ENCODE measurements at places on chromosomes 16 and 17. TPM values are rescaled to one million over a fixed set of nuclear protein-coding genes. Genes with fewer than 3 reads are reported as not detected.
A peak's percentile ranks its signal among the peaks of the same experiment; 100 is the strongest.

- DNase-seq = no peak
- H3K27me3 ChIP-seq = no peaks in the 10 kb centered on the region
- H3K4me1 ChIP-seq = peaks cover 4% of the 10 kb centered on the region
- no peaks in the 10 kb centered on the region for H3K36me3 ChIP-seq
Measured at GRCh38 chr17:15000661-15001060, 264.5 kb downstream of the PMP22 start.

The KRT14 gene
- not detected for total RNA-seq

The KRTAP4-12 gene
- not detected for total RNA-seq

The UTS2R gene
- 0.18 TPM for total RNA-seq

DNA sequence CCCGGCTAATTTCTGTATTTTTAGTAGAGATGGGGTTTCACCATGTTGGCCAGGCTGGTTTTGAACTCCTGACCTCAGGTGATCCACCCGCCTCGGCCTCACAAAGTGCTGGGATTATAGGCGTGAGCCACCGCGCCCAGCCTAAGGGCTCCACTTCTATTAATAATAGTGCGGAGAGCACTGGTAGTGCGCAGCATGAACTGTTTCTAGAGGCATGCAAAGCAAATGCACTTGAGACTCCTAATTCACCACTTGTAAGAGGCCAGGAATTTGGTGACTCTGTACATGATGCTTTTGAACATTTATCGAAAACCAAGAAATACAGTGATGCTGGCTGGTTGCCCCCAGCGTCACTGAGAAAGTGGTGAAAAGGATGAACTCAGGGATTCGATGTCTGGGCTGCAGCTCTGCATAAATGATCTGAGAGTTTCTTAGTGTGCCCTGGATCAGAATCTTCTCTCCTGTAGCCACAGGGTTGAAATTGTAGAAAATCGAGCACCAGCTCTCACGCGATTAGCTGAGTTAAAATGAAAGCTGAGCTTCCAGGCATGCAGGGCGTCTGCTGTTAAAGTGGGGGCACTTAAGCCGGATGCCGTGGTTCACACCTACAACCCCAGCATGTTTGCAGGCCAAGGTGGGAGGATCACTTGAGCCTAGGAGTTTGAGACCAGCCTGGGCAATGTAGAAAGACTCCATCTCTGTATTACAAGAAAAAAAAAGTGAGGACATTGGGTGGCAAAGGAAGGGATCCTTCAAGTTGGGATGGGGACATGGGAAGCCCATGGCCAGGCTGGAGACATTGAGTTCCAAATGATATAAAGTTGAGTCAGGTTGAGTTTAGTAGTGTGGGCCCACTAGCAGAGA is 4.8 kb downstream of the RNF213 start:
- peak; percentile 65 for DNase-seq
- H3K36me3 ChIP-seq = peaks cover 26% of the 10 kb centered on the region
- H3K27ac ChIP-seq = peak overlapping the region; percentile 91
- peaks cover 29% of the 10 kb centered on the region for H3K4me1 ChIP-seq
- no peaks in the 10 kb centered on the region for H3K27me3 ChIP-seq

DNA sequence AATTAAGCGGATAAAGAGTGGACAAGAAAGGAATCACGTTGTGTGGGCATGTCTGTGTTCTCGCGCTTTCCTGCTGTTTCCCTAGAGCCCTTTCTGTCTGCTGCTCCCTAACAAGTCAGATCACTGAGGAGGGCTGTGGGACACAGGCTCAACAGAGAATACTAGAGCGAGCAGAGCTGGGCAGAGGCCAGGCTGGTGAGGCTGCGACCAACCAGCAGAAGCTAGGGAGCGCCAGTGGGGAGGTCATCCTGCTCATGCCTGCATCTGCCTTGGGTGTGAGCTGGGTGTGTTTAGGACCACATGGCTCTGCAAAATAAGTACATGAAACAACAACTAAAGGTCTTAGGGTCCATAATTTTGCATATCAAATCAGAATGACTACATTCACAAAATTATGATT is 11.5 kb upstream of the FOXJ1 start:
- H3K4me1 ChIP-seq = peaks cover 10% of the 10 kb centered on the region
- H3K4me3 ChIP-seq = no peak overlapping the region
- H3K27ac ChIP-seq = no peak overlapping the region

DNA sequence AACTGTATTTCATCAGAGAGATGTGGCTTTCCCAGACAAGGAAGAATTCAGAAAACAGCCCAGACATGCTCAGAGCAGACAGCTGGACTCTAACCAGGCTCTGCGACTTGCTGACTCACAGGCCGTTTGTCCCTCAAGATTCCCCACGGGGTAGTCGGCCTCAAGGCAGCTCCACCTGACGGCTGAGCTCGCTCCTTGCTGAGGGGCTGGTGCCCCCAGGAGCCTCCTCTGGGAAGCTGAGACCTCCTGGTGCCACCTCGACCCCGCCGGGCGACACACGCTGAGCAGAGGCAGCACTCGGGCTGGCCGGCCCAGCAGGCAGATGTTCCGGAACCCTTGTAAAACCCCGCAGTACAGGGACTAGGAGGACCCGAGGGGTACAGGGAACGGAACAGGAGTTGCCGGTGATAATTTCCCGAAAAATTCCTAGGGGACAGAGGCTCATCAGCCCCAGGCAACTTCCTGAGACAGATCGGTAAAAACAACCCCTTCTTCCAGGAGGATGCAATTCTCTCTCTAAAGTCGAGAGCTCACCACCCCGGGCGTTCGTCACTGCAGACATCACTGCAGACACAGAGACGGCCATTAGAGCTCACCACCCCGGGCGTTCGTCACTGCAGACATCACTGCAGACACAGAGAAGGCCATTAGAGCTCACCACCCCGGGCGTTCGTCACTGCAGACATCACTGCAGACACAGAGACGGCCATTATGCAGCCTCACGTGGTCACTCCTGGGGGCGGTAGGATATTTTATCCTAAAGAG is 19.9 kb downstream of the RPH3AL start:
- DNase-seq = no peak
- no peaks in the 10 kb centered on the region for H3K4me1 ChIP-seq
- H3K36me3 ChIP-seq = no peaks in the 10 kb centered on the region

- no peaks in the 10 kb centered on the region for H3K4me1 ChIP-seq
- no peaks in the 10 kb centered on the region for H3K27me3 ChIP-seq
- no peak overlapping the region for H3K4me3 ChIP-seq
Measured at GRCh38 chr16:1464894-1465566, 9.8 kb downstream of the CLCN7 start.

The HASPIN gene
- 23.0 TPM for total RNA-seq

The SCGB1C2 gene
- not detected for total RNA-seq

- peak; percentile 53 for DNase-seq
- peaks cover 49% of the 10 kb centered on the region for H3K36me3 ChIP-seq
- peaks cover 52% of the 10 kb centered on the region for H3K4me1 ChIP-seq
- peak overlapping the region; percentile 80 for H3K4me3 ChIP-seq
Measured at GRCh38 chr16:11783319-11784037, 13.6 kb downstream of the ZC3H7A start.

- H3K27ac ChIP-seq = no peak overlapping the region
- H3K4me1 ChIP-seq = no peaks in the 10 kb centered on the region
- H3K36me3 ChIP-seq = no peaks in the 10 kb centered on the region
- no peak for DNase-seq
- H3K4me3 ChIP-seq = no peak overlapping the region
Measured at GRCh38 chr16:19314718-19315425, 29.3 kb downstream of the CLEC19A start.

The ALDH3A1 gene
- not detected for total RNA-seq

DNA sequence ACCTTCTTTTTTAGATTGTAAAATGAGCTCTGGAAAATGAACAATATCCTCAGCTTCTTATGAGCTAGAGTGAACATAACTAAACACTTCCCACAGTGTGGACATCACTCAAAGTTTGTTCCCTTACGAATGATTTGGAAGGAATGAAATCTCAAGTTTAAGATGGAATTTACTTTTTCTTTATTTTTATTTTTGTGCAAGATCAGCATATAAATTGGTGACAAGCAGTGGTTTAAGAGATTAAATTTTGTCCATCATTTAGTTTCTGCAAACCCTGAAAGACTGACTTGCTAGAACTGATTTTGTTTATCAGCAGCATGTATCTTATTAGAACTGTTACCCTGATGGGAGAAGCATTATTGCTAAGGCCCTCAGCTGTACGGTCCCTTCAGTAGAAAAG is 420.1 kb downstream of the CDH8 start:
- no peaks in the 10 kb centered on the region for H3K36me3 ChIP-seq
- no peak overlapping the region for H3K4me3 ChIP-seq
- H3K27me3 ChIP-seq = no peaks in the 10 kb centered on the region

- no peak for DNase-seq
- no peaks in the 10 kb centered on the region for H3K27me3 ChIP-seq
Measured at GRCh38 chr16:84999857-85000480, 11.4 kb downstream of the ZDHHC7 start.

GRCh38 chr17:8123695-8124349 is at the start of gene HES7:
TSS of gene HES7 (minus strand) at chr17:8124106. CDS start at chr17:8124084, 22 bp downstream.
- no peak for DNase-seq
- peaks cover 56% of the 10 kb centered on the region for H3K4me1 ChIP-seq
- H3K27me3 ChIP-seq = peaks cover 32% of the 10 kb centered on the region
- peak within 1 kb of the TSS; percentile 87 for H3K4me3 ChIP-seq

GRCh38 chr16:75250089-75250808 is 1.2 kb downstream of the BCAR1 start:
- DNase-seq = no peak
- no peak overlapping the region for H3K4me3 ChIP-seq
- H3K27me3 ChIP-seq = peaks cover 56% of the 10 kb centered on the region
- H3K27ac ChIP-seq = no peak overlapping the region
- no peaks in the 10 kb centered on the region for H3K4me1 ChIP-seq

GRCh38 chr17:18122990-18123753 is 14.6 kb downstream of the MYO15A start:
- H3K36me3 ChIP-seq = no peaks in the 10 kb centered on the region
- no peaks in the 10 kb centered on the region for H3K4me1 ChIP-seq
- H3K4me3 ChIP-seq = no peak overlapping the region
- DNase-seq = no peak

GRCh38 chr17:51355441-51356410 is 95.4 kb downstream of the UTP18 start:
- peaks cover 19% of the 10 kb centered on the region for H3K27me3 ChIP-seq
- no peak for DNase-seq
- H3K4me3 ChIP-seq = no peak overlapping the region
- H3K27ac ChIP-seq = no peak overlapping the region
- no peaks in the 10 kb centered on the region for H3K36me3 ChIP-seq

DNA sequence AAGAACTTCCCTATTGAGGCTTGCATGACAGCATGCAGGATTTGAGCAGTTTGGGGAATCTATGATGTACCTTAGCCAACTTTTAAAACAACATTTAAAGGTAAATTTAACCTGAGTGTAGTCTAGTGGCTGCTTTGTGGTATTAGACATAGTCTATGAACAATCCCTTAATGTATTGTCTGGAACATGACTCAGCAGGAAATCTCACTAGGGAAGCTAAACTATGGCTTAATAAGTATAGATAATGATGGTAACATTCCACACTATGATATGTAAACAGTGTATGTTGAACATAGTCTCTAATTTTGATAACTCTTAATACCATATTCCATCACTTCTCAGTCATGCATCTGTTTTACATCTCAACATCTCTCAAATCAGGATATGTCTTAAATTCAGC is 52.1 kb upstream of the SLC12A3 start:
- DNase-seq = no peak
- no peaks in the 10 kb centered on the region for H3K27me3 ChIP-seq
- peaks cover 1% of the 10 kb centered on the region for H3K4me1 ChIP-seq
- H3K4me3 ChIP-seq = no peak overlapping the region
- H3K36me3 ChIP-seq = peaks cover 4% of the 10 kb centered on the region

DNA sequence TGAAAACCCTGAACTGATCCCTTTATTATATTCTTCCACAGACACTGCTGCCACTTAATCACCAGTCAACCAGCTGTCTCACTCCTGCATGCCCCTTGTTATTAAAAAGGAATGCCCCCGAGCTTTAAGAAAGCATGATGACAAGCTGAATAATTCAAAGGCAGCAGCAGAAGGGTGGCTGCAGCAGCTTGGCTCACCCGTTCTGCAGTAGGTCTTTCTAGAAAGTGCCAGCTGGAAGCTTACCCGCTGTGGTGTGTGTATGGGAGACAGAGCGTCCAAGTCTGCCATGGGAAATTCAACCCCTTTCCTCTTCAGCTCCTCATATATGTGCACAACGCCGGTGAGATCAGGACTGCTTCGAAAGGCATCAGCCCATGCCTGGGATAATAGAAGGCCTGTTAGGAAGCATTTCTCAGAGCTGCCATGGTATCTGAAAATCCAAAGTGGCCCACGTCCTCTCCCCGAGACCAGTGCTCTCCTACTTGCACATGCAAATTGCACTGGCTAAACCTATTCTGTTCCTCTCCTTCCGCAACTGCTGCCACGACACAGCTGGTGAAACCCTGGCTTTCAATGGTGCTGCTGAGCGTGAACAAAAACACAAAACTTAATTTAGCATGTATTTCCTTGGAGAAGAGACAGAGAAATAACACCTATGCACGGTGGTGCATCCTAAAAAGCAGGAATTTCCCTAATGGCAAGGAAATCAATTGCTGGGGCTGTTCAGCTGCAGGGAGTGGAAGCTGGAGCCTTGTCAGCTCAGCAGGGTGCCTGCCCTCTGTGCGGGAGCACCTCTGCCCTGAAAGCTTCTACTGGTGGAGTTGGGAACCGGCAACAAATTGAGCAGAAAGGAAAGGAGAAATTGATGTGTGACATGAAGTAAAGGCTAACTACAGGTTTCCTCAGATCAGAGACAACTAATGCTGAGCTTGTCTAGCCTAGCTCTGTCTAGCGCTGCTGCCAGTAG is 47.9 kb upstream of the SREBF1 start:
- no peak overlapping the region for H3K4me3 ChIP-seq
- no peak for DNase-seq
- no peak overlapping the region for H3K27ac ChIP-seq

The COPS3 gene
- total RNA-seq = 102 TPM

The DCAKD gene
- total RNA-seq = 30.0 TPM

DNA sequence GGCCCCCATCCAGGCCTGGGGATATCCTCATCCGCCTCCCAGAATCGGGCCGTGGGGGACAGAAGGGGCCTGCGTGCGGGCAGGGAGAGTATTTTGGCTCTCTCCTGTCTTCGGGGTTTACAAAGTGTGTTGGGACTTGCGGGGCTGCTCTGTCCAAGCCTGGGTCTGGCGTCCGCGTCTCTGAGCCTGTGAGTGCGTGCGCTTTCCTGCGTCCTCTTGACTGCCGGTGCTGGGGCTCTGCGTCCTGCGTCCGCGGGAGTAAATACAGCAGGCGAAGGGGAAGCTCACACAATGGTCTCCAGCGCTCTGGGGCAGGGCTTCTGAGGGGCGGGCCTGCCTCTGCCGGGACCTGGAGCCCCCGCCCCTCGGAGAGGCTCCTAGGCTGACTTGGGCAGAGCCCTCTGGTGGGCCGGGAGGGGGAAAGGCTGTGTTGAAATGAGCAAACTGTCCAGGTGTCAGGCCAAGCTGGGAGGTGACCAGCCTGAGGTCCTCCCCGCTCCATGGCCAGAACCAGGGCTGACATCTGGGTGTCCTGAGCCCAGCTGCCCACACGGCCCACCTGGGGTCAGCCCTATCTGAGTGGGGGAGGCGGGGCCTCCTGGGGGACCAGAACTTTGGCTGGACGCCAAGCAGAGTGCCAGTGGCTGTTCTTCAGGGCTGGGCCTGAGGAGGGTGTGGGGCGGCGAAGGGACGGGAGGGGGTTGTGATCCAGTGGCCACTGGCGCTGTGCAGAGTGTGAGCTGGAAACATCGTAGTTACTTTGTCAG is 233.6 kb downstream of the SEC14L1 start:
- peak overlapping the region; percentile 88 for H3K4me3 ChIP-seq
- peaks cover 18% of the 10 kb centered on the region for H3K36me3 ChIP-seq
- H3K4me1 ChIP-seq = peaks cover 52% of the 10 kb centered on the region
- DNase-seq = peak; percentile 77
- H3K27ac ChIP-seq = peak overlapping the region; percentile 96

The MAPT gene
- 1.3 TPM for total RNA-seq

The AGRP gene
- not detected for total RNA-seq
